ENCODE measurements at places on chromosomes 5 and 9.

GRCh38 chr9:72477930-72478518, 43.4 kb upstream of the TMC1 start:
- peak; percentile 65 for DNase-seq

GRCh38 chr5:593511-593910, 18.6 kb upstream of the CEP72 start:
- DNase-seq, result no peak

GRCh38 chr5:151100681-151101080, 19.8 kb upstream of the TNIP1 start:
- no peak for DNase-seq

- DNase-seq, result no peak
These were observed 116.7 kb downstream of the UGCG start for GRCh38 chr9:112013266-112013665.

DNA sequence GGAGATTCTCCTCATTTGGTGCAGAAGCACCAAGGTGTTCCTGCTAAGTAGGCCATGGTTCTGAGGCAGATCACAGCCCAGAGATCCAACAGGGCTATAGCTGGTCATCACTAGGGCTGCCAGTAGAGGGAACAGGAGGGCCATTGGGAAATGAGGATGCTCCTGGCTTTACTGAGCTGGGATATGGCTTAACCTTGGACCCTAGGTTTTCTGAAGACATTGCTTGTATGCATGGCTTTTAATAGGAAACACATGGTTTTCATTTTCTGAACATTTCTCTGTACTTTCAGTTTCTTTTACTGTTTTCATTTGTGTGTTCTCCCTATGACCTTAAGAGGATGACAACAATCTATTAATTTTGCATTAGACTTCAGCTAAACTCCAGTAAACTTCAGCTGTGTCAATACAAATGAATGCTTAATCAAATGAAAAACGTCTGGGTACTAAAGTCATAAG, at the start of gene IFNW1:
TSS of gene IFNW1 (minus strand) at position 406 of the 456 bp plus-strand sequence. CDS start at position 144, 262 bp downstream.
- no peak for DNase-seq

DNA sequence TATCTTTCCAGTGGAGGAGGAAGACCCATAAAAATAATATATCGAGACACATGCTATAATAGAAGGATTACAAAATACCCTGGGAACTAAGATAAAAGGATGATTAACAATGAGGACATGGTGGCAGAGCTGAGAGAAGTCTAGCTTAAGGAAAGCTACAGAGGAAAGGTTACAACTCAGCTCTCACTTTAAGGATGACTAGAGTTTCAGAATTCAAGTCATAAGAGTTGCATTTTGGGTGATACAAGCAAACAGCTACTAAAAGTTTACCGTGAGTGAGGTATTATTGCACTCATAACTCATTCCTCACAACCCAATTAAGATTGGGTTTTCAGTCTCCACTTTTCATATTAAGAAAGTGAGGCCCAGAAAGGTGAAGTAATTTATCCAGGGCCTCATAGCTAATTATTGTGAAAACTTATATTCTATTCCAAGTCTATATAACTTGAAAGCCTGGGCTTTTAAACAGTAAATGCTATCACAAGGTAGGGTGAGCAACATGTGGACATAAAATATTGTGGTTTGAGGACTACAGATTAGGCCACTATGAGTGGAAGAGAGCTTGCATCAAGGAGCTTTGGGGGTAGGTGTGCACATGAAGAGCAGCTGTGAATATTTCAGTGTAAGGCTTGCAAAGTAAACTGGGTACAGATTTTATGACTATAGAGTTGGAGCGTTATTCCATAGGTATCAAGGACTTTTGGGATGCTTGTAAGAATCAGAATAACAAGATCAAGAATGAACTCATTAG, 28.0 kb downstream of the JAKMIP2 start:
- DNase-seq, result no peak

DNA sequence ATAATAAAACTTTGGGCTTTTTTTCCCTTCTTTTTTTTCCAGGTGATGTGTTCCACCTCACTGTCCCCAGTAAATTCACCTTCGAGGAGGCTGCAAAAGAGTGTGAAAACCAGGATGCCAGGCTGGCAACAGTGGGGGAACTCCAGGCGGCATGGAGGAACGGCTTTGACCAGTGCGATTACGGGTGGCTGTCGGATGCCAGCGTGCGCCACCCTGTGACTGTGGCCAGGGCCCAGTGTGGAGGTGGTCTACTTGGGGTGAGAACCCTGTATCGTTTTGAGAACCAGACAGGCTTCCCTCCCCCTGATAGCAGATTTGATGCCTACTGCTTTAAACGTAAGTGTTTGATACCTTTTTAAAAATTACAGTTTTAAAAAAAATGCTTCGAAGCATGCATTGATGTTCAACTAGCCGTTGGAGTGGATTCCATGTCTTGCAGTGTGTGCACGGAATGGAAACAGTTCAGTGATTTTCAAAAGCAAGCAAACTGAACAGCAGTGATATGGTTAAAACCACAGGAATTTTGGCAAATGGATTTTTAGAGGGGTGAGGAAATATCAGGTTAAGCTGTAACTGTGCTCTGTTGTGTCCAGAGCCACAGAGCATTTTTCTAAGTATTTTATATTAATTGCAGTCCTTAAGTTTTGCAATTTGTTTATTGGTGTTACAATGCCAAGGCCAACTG, 40.7 kb downstream of the VCAN start:
- no peak for DNase-seq

- no peak for DNase-seq
These were observed 16.1 kb downstream of the PCBD2 start for GRCh38 chr5:134920848-134921575.

GRCh38 chr5:38093855-38094254, 164.5 kb upstream of the EGFLAM start:
- DNase-seq, result no peak

DNA sequence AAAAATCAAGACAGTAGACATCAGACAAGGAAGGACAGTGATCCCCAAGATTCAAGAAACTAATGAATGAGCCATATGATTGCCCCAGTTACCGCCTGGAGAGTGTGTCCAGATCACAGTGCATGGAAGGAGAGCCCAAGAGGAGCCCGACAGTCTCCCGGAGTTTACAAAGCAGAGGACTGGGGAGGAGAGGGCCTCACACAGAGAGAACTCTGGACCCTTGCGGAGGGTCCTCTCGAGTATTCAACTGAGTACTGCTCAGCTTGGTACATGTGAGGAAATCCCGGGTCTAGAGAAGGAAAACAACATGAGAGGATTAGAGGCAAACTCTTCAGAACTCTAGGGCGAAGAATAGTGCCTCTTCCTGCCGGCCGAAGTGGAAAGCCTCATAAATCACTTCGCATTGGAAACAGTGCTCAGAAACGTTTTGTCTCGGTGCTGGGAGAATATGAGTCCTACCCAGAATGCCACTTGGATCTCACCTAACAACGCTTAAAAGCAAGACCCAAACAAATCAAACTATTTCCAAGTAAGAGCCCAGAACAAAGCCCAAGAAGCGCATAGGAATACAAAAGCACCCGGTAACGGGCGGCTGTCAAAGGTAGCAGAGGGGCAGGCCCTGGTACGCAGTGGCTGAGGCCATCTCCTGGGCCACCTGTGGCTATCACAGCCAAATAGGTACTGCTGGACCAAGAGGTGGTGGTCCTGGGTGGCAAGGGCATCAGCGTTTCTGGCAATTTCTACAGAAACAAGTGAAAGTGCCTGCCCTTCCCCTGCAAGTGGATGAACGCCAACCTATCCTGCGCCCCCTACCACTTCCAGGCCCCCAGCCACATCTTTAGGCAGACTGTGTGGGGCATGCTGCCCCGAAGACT, 36.0 kb downstream of the FAM78A start:
- no peak for DNase-seq

- no peak for DNase-seq
These were observed 173.7 kb upstream of the DAPK1 start for GRCh38 chr9:87323928-87324327.

GRCh38 chr5:180316586-180316985, 24.7 kb upstream of the MAPK9 start:
- DNase-seq, result no peak

DNA sequence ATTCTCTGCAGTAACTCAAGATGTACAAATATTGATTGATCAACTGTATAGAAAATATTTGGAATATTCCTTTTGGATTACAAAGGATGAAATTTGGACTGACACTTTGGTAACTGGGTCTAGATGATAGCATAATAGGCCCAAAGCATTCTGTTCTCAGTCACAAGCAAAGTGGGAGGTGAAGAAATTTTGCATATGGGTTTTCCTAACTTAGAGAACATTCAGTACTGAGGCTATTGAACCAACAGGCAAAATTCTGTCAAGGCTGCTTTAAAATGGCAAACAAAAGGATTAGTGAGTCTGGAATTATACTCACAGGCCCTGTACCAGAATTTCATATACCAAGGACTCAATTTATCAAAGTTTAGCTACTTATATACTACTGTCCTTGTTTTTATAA, 1020.6 kb downstream of the TLE4 start:
- DNase-seq, result no peak

DNA sequence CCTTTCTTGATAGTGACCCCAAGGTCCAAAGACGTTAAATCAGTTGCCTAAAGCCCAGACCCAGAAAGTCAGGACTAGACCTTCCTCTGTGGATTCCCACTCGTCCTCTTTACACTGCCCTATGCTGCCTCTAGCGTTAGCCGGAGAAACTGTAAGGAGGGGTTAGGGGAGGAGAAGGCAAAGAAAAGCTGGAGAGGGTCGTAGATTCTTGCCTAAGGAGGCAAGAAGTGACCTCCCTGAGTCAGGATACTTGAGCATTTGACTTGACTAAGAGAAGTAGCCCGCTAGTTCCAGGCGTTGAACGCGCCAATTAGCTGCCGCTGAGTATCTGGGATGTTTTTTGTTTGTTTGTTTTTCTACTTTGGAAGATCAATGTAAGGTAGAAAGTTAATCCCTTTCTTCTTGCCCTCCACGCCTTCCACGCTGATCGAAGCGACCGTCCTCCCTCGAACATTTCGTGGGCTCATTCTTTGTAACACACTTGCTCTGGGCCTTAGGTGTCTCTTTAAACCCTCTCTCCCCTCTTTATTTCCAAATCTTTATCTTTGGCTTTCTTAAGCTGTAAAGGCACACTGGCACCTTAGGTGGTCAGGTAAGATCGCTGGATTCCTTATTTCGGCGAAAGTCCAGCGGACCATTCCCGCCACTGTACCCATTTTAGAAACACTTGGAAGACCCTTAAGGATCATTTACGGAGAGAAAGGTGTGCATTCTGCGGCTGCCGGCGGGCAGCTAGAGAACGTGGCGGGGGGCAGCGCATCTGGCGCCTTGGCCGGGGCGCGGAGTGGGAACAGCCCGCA, 5.1 kb upstream of the RGMB start:
- DNase-seq, result peak; percentile 59

DNA sequence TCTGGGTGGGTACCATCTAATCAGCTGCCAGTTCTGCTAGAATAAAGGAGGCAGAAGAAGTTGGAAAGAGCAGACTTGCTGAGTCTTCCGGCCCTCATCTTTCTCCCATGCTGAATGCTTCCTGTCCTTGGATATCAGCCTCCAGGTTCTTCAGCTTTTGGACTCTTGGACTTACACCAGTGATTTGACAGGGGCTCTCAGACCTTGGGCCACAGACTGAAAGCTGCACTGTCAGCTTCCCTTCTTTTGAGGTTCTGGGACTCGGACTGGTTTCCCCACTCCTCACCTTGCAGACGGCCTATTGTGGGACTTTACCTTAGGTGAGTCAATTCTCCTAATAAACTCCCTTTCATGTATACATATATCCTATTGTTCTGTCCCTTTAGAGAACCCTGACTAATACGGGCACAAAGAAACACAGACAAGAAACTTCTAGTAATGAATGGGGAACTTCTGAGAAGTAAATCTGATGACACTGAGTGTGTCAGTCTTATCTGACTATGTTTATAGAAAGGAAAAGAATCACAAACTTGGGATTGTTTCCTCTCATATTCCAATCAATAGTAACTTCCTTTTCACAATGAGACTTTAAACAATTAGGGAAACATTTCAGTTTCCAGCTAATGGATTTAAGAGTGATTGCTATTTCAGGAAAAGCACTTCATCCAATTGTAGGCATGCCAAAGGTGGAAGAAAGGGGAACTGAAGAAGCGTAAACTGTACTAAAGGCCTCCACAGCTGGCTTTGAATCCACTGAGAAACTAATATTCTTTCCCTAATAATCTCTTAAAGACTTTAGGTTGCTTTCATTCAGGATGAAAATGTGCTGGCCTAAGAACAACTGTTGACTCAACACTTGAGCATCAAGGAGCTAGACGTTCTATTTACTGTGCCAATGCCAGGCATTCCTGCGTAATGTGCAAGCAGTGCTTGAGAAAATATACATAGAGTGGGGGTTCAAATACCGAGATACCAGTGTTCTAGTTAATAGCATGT, 127.9 kb upstream of the PTGER4 start:
- peak; percentile 93 for DNase-seq

DNA sequence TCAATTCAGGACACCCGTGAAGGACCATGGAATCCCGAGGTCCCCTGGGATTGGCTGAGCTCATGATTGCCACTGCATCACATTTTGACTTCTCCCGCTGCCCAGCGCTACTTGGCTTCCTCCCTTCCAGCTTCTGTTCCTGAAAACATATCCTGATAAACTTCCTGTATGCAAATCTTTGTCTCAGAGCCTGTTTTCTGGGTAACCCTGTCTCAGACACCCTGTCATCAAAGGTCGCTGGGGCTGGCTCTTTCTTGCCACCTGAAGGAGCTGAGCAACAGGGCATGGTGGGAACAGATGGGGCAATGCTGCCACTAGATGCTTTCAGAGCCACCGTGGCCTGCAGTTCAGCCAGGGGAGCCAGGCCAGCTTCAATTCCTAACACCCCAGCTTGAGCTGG, 154.3 kb upstream of the TBC1D2 start:
- DNase-seq, result no peak

DNA sequence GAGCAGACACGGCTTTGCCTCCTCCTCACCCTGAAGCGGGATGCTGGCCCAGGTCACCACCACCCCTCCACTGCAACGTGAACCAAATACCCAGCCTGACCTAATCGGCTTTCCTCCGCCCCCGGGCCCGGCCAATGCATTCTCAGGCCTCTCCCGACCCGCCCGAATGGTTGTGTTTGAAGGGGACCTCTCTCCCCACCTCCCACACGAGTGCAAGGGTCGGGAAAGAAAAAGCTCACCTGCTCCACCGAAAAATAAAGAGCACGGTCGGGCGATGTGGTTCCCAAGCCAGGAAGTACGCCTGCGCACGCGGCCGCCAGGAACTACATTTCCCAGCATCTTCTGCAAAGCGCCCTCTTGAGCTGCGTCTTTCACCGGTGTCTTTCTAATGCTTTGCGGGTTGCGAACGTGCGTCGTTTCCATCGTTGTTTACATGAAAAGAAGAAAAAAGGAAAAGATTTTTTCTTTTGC, at the start of gene ZNF883:
TSS of gene ZNF883 (minus strand) at position 282 of the 471 bp plus-strand sequence.
- DNase-seq, result peak; percentile 47

DNA sequence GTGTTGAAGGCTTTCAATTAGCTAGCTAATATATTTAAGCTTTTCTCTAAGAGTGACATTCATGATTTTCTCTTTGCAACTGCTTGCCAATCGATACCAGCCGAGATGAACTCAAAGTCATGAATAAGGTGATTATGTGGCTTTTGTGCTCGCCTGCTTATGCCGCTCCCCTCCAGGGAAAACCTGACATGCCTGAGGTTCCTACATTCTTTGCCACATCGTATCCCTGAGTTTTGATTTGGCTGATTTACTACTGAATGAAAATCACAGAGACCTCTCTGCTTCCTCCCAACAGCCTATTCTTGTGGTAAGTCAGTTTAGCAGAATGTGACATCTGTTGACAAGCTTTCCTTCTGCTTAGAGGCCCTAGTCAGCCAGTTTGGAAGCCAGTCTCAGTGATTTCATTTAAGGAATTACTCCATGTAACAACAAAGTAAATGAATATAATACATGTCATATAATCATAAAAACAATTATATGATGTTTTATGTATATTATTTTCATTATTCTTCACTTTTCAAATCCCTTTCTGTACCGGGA, 513.4 kb downstream of the CSNK1G3 start:
- no peak for DNase-seq
